H54 (cell line): ENCODE measurements at places on chromosomes 7 and 10.

DNA sequence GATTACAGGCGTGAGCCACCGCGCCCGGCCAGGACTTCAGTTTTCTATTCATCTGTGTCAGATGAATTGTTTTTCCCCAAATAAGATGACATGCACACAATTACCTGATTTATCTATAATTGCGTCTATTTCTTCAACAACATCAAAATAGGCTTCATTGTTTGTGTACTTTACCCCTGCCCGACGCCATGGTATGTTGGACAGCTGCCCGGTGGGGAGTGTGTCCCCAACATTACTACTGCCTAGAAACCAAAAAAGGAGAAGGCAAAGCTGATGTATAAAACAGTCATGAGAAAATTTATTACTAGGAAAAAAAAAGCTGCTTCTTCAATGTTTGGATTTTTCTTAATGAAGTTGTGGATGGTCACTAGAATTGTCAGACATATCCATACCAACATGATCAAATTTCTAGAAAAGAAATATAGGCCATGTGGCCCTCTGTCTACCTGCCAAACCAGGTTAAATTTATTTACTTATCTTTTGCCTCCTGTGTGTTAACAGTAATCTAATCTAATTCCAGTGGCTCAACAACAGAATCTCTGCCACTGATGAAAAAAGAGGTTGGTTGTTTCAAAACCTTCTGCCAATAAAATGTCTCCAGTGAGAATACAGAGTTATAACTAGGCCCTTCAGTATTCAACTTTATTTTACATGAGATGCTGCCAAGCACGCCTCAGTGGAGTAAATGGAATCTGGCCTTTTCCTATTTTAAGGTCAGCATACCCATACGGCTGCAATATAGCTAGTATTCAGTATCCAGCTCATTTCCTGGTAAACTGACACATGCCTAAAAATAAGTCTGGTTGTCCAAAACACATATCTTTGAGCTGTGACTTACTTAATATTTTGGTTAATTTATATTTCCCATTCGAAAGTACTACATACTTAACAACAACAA lies 16.5 kb downstream of the AP3M1 start:
- no peak for DNase-seq

GRCh38 chr10:1543596-1543995 lies 193.7 kb downstream of the ADARB2 start:
- no peak for DNase-seq

DNA sequence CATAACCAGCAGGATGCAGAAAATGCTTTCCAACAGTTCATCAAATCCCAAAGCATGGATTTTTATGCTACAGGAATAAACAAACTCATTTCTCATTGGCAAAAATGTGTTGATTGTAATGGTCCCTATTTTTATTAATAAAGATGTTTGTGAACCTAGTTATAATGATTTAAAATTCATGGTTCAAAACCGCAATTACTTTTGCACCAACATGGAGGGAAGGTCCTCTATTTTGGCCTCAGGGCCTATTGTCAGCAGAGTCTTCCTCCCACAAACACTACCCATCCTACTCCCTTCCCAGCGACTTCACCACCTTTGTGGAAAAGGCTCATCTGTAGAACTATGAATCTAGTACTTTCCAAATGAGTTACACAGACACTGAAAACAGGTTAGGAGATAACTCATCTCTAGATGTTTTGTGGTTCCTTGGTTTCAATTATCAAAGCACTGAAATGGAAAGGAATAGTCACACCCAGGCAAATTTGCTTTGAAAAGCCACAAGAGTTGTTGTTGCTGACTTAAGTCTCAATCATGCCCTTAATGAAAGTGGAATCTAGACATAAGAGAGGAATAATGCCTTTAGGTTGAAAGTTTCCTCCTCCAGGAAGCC lies 59.4 kb upstream of the FRMD4A start:
- DNase-seq: no peak

GRCh38 chr7:68969571-68969970 lies 628.7 kb upstream of the AUTS2 start:
- DNase-seq: no peak

- DNase-seq: no peak
Measured at GRCh38 chr7:43768887-43769272, 10.4 kb downstream of the BLVRA start.

- DNase-seq: no peak
Measured at GRCh38 chr10:125025341-125025740, 83.4 kb downstream of the ZRANB1 start.

GRCh38 chr10:52853704-52854103 lies 81.1 kb upstream of the MBL2 start:
- no peak for DNase-seq

- DNase-seq: no peak
Measured at GRCh38 chr7:29337546-29338116, 143.1 kb downstream of the CHN2 start.

GRCh38 chr10:92175164-92175563 lies 115.7 kb downstream of the CPEB3 start:
- DNase-seq: no peak

GRCh38 chr7:155189590-155189989 lies 108.1 kb upstream of the INSIG1 start:
- no peak for DNase-seq
